ENCODE measurements at places on chromosomes 7 and 10.
A peak's percentile ranks its signal among the peaks of the same experiment; 100 is the strongest.

GRCh38 chr10:78062296-78062695, 28.6 kb downstream of the RPS24 start:
- no peak for DNase-seq

GRCh38 chr7:23454881-23455526, 15.3 kb downstream of the IGF2BP3 start:
- DNase-seq, result peak; percentile 17

- DNase-seq, result no peak
Measured at GRCh38 chr10:110421512-110422138, 76.1 kb upstream of the DUSP5 start.

- DNase-seq, result no peak
Measured at GRCh38 chr10:70890917-70891431, 2.6 kb upstream of the PCBD1 start.

DNA sequence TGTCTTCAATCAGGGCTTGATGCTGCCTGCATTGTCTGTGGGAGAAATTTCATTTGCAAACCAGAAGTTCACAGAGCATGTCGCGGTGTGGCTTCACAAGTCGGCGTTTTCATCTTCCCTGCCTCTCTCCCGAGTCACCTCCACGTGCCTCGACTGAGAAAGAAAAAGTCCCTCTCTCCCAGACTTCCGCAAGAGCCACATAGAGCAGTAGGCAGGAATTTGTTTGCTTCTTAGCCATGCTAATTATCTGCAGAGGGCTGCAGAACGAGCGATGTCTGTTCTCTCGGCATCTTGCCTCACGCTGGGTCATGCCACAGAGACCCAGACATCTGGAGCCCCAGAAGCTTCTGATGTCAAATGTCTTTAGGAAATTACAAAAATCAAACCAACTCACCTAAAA, 272.2 kb downstream of the TCF7L2 start:
- no peak for DNase-seq

GRCh38 chr10:101752241-101752640, 23.7 kb downstream of the FGF8 start:
- no peak for DNase-seq

GRCh38 chr7:66119245-66119850, 4.7 kb downstream of the CRCP start:
- no peak for DNase-seq

DNA sequence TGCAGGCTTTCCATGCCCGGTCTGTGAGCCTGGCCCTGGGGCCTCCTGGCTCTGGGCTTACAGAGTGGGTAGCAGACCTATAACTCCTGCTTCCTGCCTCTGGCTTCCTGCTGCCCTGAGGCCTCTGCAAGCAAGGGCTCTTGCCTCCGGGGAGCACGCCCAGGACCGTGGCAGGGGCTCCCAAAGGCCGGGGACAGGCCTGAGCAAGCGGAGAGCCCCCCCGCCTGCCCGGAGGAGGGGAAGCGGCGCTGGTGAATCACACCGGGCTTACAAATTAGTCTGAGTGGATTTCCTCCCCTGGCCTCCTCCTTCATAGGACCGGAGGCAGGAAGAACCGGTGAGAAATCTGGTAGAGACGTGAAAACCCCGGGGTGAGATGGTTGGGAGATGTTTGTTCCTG, 1.5 kb upstream of the MYL10 start:
- peak; percentile 53 for DNase-seq

DNA sequence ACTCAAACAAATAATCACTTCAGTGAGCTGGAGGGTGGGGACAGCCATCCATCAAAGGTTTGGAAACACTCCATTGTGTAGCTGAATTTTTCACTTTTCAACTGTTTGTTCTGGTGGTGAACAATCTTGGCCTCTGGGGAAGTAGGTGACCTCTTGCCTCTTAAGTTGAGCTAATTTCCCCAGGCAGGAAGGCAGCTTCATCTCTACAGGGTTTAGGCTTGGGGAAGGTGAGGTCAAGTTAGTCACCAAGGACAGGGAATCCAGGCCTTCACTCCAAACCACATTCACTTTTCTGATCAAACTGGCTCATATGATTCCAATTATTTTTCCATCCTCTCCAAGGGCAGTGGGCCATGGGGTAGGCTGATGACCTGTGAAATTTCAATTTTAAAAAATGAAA, 138.3 kb upstream of the HABP2 start:
- no peak for DNase-seq

GRCh38 chr7:140552240-140552679, 73.0 kb upstream of the MKRN1 start:
- DNase-seq, result no peak

- DNase-seq, result no peak
Measured at GRCh38 chr7:28862595-28863272, 95.4 kb downstream of the TRIL start.

- DNase-seq, result peak; percentile 11
Measured at GRCh38 chr10:96025566-96025965, 17.8 kb upstream of the CCNJ start.

DNA sequence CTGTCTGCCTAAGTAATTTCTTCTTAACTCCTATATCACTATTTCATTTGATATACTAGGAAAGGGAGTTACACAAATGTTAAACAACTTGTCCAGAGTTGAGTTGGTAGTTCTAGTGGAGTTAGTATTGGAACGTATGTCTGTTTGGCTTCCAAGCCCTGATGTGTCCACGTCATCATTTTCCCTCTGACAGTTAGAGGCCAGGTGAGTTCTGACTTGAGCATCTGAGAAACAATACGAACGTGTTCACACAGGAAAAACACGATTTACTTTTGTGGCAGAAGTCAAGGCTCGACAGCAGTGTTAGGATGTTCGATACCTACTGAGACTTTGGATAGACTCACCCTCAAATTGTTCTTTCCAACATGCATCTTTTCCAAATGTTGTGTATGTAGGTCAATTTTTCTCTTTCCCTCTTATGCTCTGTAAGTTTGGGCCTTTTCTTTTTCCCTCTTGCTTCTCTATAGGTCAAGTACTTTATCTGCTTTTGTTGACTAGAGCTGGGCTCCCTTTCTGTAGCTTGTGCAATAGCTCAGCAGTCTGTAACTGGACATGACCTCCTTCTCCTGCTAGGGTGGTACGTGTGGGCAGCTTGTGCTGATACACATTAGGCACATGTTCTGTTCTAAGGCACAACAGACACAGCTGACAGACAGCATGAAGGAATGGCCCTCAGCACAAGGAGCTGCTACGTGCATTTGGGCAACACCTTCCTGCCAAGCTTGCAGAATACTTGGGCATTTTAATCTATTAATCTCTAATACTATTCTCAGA, 222.9 kb downstream of the PTEN start:
- DNase-seq, result no peak

GRCh38 chr7:139427029-139427420, 56.4 kb downstream of the KLRG2 start:
- no peak for DNase-seq

DNA sequence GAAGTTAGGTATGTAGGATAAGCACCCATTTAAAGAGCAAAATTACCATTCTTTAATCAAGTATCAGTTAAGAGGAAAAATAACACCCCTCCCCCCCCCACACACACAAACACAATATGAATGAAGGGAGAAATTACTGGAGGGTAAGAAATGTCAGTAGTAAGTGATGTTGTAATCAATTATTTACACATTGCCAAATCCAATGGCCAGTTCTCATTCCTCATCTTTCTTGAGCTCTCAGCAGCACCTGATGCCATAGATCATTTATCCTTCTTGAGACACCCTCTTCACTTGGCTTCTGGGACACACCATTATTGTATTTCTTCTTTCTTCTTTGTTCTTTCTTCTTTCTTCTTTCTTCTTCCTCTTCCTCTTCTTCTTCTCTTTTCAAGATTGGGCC, 33.7 kb upstream of the FAM3C start:
- no peak for DNase-seq

GRCh38 chr10:77125231-77125630, 512.4 kb downstream of the KCNMA1 start:
- DNase-seq, result no peak

DNA sequence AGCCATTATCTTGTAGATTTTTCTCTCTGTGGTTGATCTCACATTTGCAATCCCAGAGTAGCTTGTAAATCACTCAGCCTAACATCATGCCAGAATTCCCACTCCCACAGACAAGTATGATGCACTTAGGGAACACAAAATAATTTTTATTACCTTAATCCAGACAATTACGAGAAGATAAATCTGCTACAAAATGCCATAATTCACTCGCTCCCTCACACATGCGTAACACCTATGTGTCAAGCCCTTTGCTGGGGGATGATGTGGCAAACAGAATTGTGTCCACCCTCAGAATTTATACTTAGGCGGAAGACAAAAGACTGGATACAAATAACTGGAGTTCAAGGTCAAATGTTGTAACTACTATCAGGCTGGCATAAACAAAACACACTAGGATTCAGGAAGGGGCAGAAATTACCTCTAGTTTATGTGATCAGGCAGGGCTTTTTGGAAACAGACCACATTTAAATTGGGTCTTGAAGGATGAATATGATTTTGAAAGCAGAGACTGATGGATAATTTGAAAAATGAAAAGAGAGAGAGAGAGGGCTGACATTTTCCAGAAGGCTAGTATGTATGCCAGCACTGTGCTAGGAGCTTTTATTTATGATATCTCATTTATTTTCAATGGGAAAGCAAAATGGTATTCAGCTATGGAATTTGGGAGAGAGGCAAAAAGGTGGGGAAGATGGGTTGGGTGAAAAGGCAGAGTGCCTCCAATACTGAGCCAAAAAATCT, 69.8 kb downstream of the DOCK4 start:
- DNase-seq, result no peak

- peak; percentile 8 for DNase-seq
Measured at GRCh38 chr7:138556771-138557484, 96.9 kb downstream of the TRIM24 start.

DNA sequence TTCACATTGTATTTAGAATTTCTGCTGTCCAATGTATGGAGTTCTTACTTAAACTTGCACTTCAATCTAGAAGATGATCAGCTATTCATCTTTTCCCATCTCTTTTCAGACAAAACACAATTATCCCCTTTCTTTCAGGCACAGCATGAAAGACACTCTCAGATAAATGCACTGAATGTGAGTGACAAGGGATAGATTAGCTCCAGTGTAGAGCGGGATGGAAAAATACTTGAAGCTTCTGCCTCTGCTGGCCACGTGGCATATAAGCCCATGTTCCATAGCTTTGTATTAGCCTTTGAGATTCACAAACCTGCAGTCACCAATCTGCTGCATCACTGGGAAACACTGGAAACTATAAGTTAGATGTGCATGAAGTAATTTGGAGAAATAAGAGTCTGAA, 162.2 kb upstream of the FAM3C start:
- no peak for DNase-seq

GRCh38 chr10:12445701-12446334, 96.5 kb downstream of the CAMK1D start:
- DNase-seq, result no peak

GRCh38 chr7:87886875-87887274, 10.6 kb downstream of the DBF4 start:
- DNase-seq, result peak; percentile 49

DNA sequence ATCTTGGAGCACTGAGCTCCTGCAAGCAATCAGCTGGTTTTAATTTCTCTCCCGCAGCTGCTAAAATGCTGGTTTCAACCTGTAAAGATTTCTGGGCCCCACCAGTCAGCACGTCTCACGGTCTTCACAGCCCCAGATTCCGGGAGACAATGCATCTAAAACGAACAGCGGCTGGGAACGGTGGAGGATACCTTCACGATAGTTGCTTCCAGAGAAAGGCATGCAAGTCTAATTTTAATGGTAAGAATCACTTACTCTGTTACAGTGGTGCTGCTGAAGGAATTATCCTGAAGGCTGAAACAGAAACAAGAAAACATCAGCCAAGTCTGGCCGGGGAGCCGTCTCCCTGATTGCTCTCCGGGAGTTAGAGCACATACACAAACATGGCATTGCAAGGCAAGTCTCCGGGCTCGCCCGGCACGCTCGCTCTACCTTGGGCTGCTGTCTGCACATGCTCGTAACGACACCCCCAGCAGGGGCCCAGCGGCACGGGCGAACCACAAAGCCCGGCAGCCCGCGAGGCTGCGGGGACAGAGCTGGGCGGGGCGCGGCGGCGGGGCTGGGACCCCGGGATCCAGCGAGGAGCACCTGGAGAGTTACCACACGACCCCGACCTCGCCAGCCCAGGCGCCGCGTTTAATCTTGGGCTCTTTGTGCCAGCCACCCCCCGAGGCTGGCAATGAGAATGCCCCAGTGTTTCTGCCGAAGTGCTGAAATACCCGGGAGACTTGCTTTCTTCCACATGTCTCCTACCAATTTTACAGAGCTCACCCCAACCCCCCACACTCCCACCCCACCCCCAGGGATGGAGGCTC, at the start of gene FAM13C:
Gene FAM13C (minus strand): TSS at position 406 of the 815 bp plus-strand sequence. CDS start 89 bp downstream, at position 317.
- peak; percentile 73 for DNase-seq

DNA sequence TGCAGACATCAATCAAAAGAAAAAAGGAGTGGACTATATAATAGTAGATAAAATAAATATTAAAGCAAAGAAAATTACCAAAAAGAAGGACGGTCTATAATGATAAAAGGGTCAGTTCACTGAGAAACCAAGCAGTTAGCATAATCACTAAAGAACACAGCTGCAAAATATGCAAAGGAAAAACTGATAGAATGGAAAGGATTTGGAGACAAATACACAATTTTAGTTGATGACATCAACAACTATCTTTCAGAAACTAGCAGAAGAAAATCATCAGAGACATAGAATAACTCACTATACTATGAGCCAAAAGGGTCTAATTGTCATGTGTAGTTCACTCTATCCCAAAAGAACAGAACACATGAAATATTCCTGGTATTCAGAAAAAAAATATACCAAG, 316.4 kb upstream of the IGFBP3 start:
- DNase-seq, result no peak

Measured in LHCN-M2 (cell line).